ENCODE measurements at places on chromosomes 16 and 17. TPM values are rescaled to one million over a fixed set of nuclear protein-coding genes. Genes with fewer than 3 reads are reported as not detected.

The HCRT gene
- total RNA-seq, result not detected

The EFNB3 gene
- total RNA-seq, result 11.4 TPM

The GRIN2A gene
- total RNA-seq, result 1.5 TPM

The P2RX1 gene
- total RNA-seq, result 0.09 TPM

The NATD1 gene
- 7.5 TPM for total RNA-seq

The ITGAL gene
- not detected for total RNA-seq

The CDRT15 gene
- total RNA-seq, result not detected

The KATNIP gene
- total RNA-seq, result 13.2 TPM

The EME1 gene
- 16.5 TPM for total RNA-seq

The ATP2A3 gene
- 13.3 TPM for total RNA-seq

Data from H9 (cell line).